ENCODE measurements at places on chromosomes 12 and 14.

DNA sequence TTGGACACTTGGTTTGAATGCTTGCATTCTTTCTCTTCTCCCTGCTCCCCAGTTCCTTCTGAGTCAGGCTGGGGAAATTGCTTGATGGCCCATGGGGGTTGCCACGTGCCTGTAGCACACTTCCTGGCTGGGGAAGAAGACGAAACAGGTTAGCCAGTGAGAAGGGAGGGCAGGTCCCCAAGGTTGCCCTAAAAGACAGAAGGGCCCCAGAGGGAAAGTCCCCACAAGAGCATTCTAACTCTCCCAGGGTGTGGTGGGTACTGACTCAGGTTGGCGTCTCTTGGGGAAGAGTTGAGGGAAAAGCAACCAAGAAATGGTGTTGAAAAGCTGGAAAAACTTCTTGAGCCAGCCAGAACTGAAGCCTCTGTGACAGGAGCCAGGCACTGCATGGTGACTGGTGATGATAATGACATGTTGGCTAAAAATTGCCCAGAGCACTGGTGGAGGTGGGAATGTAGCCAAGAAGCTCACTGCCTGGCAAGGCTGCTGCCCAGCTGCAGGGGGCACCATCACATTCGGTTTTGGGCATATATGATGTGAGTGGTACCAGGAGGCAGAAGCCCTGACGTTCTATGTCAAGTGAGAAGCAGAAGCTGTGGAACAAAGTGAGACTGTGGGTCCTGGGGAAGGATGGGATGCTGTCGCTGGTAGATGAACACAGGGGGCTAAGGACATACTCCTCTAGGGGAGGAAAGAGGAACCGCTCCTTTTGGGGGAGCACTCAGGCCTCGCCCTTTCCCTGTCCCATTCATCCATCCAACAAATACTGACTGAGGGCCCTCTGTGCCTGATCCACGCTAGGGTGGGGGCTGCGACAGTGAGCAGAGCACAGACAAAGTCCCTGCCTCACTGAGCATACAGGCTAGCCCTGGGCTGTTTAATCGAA lies 8.1 kb upstream of the RABGGTA start:
- DNase-seq = no peak

DNA sequence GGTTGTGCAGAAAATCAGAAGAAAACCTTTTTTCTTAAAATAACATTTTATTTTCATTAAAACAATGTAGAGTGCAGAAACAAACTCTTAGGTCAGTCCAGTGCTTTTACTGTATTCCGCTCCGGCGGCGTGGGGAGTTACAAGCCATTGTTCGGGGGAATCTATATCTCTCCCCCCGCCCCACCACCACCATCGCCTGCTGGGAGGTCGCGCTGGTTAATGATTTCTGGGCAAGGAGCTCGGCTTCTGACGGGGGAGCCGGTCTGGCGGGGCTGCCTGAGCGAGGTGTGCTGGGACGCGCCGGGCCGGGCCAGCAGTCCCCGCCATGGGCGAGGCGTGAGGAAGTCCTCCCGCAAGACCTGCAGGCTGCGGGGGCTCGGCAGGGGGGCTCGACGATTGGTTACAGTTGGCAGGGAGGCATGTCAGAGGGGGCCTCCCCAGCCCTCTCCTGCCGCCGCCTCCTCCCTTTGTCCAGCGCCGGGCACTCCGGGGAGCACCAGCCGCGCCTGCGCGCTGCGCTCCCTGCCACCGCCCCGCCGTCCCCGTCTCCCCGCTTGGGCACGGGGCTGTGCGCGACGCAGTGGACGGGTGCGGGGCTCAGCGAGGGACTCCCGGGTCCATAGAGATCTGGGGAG lies 1.0 kb upstream of the DUSP6 start:
- DNase-seq = no peak

- peak; percentile 6 for DNase-seq
These were observed 101.2 kb upstream of the STXBP6 start for GRCh38 chr14:25150934-25151790.

DNA sequence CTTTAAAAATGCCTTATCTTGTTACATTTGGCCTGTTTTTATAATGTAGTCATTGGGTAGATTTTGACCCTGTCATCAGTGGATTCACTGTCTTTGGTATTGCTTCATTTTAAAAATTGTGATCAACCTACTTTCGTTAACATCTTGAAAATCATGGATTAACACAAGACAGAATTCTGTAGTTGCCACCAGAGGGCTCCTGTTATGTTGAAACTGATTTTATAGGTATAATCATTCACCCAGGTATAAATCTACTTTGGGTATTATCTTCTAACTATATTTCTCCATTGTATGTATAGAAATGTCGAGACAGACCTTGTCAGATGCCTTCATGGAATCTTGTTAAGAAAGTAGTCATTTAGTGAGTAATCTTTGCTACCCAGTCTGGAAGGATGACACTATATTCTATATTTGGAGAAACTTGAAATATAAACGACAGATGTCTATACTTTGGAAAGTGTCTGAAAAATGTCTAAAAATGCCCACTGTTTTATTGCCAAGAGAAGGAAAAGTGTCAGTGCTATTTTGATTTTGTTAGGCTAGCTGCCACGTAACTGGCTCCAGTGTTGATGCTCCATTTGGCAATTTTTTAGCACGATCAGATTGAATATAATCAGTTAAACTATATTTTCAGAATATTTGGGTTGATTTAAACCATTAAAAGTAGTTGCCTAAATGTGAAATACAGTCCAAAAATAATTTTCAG lies 129.4 kb downstream of the PELI2 start:
- no peak for DNase-seq

DNA sequence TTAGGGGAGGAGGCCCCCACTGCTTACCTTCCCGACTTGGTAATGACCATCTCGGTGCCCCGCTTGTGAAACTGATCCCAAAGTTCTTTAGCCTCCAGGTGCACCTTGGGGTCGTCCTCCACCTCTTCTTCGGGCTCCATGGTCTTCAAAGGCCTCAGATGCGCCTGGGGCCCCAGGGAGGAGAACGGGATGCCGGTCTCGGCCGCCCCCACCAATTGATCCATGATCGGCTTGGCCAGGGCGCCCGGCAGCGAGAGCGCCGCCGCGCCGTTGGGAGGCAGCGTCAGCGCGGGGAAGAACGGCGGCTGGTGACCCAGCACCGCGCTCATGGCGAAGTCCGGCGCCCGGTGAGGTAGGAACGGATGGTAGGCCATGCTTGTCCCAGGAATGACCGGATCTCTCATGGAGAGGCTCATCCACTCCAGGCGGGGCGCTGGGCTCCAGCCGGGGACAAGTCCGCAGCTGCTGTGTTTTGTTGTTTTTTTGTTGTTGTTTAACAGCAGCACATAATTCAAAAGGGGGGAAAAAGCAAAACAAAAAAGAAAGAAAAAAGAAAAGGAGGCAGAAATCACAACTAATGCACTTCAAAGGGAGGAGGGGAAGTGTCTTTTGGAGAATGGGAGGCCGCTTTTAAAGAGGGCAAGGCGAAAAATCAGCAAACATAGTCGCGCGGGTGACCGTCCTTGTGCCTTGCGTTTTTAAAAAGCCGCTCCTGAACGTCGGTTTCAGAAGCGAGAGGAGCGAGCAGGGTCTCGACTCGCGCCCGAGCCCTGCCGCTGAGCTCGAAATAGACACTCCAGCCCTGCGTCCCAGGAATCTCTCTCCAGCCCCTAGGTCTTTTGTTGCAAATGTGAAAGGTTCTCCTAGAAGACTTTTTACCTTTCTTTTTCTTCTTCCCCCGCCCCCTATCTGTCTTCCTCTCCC lies 928 bp downstream of the TBX3 start:
- DNase-seq = no peak

DNA sequence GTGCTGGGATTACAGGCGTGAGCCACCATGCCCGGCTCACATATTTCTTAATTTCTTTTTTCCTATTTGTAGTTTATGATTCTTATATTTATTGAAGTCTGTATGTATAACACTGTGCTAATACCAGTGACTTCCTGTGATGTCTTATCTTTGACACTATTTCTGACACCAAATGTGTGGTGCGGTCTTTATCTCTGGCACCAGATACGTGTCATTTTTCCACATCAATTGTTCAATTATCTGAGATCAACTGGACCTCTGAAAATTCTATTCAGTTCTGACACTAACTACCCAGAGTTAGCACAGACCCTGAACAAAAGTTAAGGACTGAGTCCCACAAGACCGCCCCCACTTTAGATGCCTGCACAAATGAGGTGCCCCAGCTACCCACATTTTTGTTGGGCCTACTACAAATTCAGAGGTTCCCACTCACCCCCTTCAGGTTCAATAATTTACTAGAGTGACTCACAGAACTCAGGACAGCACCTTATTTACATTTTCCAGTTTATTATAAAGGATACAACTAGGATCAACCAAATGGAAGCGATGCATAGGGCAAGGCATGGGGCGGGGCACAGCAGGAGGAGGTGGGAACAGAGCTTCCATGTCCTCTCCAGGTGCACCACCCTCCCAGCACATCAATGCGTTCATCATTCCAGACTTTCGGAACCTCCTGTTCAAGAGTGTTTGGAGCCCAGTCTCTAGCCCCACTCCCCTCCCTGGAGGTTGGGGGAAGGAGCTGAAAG lies 11.6 kb upstream of the SRSF9 start:
- no peak for DNase-seq

GRCh38 chr14:59236195-59236594 lies 47.7 kb downstream of the DAAM1 start:
- DNase-seq = no peak

- DNase-seq = no peak
These were observed 303 bp downstream of the PUS7L start for GRCh38 chr12:43758247-43758727.

DNA sequence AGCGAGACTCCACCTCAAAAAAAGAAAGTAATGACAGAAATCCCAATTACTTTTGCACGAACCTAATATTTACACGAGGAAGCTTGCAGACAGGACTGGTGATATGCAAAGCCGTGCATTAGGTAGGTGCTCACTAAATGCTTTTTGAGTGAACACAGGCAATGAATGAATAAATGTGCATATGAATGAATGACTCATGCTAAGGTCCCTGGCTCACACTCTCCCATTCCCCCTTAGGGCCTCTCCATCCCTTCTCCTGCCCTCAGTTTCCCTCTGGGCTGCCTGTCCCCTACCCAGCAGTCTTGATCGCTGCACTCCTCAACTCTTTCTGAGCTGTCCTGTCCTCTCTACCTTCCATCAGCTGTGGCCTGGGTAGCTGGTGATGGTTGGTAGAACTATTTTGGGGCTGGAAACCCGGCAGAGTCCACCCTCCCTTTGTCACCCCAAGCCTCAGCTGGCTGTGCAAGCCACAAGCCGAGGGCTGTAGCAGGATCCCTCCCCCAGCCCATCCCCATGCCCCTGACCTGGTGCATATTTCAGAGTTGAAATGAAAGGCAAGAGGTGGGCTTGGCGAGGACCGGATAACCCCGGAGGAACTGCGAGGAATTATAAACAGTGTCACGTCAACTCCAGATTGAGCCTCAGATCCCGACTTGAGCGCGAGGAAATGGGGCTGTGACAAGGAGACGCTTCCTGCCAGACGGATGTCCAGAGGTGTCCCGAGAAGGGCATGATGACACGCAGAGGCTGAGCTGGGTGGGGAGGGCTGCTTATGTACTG lies 191.7 kb upstream of the GSC start:
- DNase-seq = no peak

- DNase-seq = no peak
These were observed 31.6 kb downstream of the LIMA1 start for GRCh38 chr12:50251619-50252252.

DNA sequence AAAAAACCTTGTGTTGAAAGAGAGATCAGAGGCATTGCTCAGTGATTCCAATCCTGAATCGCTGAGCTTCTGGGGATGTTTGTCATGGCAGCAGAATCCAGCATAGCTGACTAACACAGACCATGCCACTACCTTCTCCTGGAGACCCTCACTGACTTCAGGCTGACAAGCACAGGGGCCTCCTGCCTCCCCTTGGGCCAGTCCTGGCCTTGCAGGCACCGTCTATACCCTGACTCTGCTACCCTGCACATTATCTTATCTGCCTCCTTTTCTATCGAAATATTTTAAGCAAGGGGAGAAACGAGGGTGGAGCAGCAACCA lies 139.8 kb downstream of the KIF26A start:
- no peak for DNase-seq

- no peak for DNase-seq
These were observed 171.2 kb upstream of the EGLN3 start for GRCh38 chr14:34122081-34122480.

GRCh38 chr14:24426912-24427536 lies 2.4 kb downstream of the CBLN3 start:
- DNase-seq = no peak

- no peak for DNase-seq
These were observed 1.9 kb downstream of the PRKD1 start for GRCh38 chr14:29925736-29926135.

DNA sequence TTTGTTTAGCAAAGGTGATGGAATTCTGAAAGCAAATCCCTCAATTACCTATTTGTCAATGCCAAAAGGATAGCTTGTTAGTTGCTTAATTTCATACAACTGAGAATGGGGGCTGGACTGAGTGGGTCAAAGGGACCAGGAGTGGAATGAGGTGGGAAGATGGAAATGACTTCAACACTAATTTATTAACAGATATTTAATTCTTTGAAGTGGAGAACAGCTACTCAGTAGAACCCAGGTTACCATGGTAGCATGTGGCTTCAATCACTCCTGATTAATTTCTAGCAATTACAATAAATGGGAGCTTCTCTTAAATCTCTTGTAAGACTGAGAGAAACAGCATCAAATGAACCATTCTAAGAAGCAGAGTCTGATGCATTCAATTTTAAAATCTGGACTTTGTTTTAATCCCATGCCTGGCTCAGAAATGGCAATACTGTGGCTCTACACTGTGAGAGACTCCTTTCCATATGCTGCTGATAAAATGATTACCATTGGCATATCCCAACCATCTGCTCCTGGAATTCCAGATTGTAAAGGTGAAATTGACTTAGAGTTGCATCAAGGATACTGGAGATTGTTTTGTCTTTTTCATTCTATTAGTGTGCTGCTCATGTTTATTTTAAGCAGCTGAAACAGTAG lies 607.8 kb downstream of the SNAPC1 start:
- no peak for DNase-seq

DNA sequence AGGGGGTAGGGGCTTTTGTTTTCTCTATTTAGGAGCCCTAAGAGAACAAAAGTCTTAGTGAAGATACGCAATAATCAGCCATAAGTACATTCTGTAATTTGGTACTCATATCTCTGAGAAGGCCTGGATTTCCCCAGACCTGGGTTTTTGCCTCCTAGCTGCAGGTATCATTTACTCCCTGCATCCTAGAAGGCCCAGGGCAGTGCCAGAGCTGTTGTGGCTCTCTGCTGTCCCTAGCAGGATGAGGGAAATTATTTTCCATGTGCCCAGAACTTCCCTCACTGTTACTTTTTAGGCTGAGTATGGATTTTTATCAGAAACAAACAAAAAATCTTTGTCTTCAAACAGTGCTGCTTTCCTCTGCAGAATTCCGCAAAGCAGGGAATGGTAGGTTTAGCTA lies 192.5 kb upstream of the SYT1 start:
- DNase-seq = no peak

DNA sequence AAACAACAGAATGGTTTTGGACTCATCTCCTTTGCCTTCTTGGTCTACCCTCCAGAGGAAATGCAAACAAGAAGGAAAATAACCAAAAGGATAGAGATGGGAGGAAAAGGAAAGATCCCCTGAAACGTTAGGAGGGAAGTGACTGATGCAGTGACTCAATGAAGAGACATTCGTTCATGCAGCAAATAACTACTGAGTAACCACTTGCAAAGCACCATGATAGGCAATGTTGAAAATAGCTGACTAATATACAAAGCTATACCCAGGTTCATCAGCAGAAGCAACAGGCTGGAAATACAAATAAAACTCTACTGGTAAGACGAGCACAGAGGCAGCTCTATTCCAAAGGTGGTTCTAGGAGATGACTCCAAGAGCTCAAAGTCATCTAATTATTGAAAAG lies 41.8 kb downstream of the R3HDM2 start:
- DNase-seq = no peak

- no peak for DNase-seq
These were observed 581 bp downstream of the PITPNM2 start for GRCh38 chr12:123150275-123150743.

- DNase-seq = no peak
These were observed 3.3 kb downstream of the KRT18 start for GRCh38 chr12:52952076-52952801.
